Thoracic aorta (tissue), 2 donors: ENCODE measurements at places on chromosomes 12 and 14.

GRCh38 chr12:12273291-12273957 lies 6.6 kb upstream of the LRP6 start:
- DNase-seq: no peak

DNA sequence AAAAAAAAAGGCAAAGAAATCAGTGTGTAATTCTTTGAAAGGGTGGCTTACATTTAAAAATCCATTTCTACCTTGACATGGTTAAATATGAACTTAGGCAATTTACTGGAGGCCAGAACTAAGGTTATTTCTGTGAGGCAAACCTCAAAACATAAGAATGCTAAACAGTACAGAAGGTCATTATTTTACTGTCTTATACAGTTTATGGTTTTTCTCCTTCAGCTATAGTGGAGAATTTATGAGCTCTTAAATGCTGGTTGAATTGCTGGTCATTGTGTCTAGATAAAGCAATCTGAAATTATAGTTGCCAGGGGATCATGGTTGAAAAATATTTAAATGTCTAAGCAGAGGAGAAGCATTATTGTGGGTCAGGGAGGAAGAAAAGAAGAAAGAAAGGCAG lies 70.5 kb downstream of the TRIM9 start:
- no peak for DNase-seq

DNA sequence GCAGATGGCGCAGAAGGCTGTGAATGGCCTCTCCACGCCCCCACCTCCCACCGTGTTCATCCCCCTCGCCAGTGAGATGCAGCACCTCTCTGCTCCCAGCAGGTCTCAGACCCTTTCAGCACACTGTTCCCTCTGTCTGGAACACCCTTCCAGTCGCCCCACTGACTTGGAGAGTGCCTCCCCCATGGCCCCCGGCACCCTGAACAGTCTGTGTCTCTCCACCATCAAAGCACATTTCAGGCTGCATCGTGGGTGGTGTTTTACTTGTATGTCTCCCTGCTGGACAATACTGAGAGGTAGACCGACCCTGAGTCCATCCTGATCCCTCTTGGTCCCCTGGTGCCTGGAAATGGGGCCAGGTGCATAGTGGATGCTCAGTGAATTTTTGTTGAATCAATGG lies 34.9 kb downstream of the CACNA2D4 start:
- DNase-seq: no peak

GRCh38 chr12:100904270-100904669 lies 109.7 kb downstream of the ANO4 start:
- no peak for DNase-seq

DNA sequence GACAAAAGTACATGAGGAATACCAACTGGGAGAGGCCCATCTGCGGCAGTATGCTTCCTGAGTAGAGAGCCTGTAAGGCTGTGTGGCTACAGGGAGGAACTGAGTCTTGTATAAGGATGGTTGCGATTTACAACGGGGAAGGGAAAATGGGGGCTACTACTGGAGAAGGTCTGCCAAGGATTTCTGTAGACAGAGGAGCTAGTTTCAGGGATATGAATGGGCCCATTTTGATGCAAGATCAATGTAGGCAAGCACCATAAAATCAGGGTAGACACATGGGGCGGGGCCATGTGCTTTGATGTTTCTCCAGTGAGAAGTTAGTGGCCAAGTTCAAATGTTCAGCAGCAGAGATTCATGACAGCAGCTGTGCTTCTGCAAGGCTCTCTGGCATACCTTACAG lies 149.4 kb downstream of the GPR65 start:
- no peak for DNase-seq

- DNase-seq: no peak
Measured at GRCh38 chr14:100503251-100503650, 84.0 kb downstream of the BEGAIN start.

DNA sequence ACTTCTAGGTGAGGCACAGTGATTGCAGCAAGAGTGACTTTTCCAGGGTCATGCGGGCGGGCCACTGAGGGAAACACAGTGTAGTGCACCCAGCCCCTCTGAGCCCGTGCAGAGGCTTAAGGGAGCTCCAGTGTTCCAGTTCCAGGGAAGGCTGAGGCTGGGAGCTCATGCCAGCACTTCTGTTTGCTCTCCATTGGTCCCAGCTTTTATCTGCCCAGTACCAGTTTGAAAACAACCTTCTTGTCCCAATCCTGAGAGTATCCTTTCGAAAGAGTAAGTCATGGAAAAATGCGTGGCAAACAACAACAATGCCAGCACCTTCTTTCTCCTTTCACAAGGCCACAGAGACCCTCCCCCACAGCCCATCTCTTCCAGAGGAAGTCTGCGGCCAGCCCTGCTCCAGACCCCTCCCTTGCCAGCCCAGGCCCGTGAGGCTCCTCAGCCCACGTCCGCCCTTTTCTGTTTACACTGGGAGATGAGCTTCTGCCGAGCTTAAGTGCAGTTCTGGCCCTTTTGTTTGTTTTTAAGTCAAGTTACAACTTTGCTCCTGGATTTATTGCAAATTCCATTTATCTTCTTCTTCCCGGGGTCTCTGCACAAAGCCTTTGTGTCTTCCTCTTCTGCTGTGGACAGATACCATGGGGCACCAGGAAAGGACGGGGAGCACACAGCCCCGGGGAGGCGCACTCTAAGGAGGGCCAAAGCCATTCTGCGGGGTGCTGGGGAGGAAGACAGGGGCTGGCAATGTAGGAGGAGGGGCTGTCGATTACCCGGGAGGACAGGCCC lies 185.6 kb downstream of the ZFP36L1 start:
- DNase-seq: no peak

DNA sequence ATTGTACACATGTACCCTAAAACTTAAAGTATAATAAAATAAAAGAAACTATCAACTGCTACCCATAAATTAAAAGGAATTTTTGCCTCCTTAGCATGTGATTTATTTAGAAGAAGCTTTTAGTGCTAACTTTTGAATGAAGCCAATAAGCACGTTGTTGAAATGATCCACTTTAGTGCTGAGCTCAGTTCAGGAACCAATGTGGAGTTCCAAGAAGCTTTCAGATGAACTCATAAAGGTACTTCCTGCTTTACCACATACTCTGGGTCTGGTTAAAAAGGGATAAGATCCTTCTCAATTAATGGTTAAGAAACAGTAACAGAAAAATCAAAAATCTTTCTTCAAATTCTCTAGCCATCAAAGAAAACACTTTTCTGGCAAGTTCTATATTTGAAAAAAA lies 39.4 kb downstream of the TMTC1 start:
- DNase-seq: no peak

GRCh38 chr12:41619705-41620104 lies 431.6 kb downstream of the PDZRN4 start:
- no peak for DNase-seq

DNA sequence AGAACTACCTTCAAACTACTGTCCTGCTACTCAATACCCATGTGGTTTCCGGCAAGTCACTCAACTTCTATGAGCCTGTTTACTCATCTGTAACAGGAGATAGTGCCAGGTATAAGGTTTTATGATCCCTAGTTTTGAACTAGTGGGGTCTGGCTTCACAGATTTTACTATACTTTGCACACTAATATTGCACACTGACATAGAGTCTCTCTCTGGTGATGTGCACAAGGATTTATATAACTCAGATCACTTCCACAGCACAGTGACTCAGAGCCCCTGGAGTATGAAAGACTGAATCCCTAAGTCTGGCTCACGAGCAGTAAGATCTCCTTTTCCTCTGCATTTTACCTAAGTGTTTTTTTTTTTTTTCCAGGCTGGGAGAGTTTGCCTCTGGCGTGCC lies 69.7 kb upstream of the SLC38A2 start:
- no peak for DNase-seq

DNA sequence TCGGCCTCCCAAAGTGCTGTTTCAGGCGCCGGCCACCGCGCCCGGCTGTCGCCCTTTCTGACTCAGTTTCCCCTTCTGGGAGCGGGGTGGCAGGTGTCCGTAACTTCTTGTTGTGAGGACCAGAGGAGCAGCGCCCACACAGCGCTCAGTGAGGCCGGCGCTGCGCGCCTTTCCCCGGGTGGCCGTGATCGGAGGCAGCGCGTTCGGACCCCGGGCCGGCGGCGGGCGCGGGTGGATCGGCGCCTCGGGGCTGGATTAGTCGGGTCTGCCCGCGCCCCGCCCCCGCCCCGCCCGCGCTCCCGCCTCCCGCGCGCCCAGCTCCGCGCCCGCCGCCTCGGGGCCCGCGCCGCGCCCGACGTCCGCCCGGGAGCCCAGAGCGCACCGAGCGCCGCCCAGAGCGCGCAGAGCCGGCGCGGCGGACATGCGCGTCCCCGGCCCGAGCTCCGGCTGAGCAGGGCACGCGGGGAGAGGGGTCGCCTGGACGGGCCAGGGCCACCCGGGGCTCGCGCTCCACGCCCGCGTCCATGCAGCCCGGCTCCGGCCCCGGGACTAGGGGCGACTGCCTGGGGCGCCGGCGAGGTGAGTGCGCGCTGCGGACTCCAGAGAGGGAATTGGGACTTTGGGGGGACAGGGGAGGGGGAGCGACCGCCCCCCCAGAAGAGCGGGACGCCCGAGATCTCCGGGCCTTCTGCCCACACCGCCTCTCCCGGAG lies 50.6 kb downstream of the LRCOL1 start:
- no peak for DNase-seq

DNA sequence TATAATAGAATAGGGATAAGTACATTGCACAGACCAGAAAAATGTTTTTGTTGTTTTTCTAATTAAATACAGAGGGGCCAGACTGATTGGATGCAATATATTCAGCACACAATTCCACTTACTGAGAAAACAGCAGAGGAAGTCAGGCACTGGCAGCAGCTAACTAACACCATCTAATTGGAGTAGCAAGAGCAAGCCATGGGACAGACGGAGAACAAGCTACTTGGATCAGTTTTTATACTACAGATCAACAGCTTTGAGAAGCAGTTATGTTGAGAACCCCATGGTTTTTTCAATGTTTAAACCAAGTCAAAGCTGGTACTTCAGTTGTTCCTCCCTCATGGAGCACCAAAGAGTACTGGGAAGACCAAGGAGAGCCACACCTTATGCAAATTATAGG lies 1249.4 kb downstream of the LRFN5 start:
- DNase-seq: no peak

GRCh38 chr12:18483698-18484325 lies 222.5 kb downstream of the PIK3C2G start:
- DNase-seq: no peak

DNA sequence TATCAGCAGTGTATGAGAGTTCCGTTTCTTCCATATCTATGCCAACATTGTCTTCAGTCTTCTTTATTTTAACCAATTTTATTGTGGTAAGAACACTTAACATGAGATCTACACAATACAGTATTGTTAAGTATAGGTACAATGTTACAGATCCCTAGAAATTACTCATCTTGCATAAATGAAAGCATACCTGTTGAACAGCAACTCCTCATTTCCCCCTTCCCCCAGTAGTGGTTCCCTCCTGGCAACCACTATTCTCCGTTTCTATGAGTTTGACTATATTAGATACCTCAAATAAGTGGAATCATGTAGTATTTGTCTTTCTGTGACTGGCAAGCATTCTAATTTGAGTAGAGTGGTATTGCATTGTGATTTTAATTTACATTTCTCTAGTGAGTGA lies 150.5 kb downstream of the CRADD start:
- no peak for DNase-seq

GRCh38 chr12:42315108-42315507 lies 10.8 kb downstream of the ZCRB1 start:
- no peak for DNase-seq

DNA sequence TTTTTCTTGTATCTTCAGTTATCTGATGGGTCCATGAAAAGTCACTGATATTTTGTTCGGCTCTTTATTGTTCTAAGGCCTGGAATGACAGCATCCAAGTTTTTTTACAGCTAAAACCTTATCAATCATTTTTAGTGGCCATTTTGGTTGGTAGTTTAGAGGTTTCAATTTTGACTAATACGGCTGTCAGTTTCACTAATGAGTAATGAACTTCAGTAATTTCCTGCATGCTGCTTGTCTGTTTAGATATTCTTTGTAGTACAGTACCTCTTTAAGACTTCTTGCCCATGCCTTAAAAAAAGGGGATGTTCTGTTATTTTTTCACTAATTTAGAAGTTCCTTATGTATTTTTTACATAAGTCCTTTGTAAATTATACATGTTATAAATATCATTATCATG lies 176.7 kb downstream of the LRFN5 start:
- DNase-seq: no peak

DNA sequence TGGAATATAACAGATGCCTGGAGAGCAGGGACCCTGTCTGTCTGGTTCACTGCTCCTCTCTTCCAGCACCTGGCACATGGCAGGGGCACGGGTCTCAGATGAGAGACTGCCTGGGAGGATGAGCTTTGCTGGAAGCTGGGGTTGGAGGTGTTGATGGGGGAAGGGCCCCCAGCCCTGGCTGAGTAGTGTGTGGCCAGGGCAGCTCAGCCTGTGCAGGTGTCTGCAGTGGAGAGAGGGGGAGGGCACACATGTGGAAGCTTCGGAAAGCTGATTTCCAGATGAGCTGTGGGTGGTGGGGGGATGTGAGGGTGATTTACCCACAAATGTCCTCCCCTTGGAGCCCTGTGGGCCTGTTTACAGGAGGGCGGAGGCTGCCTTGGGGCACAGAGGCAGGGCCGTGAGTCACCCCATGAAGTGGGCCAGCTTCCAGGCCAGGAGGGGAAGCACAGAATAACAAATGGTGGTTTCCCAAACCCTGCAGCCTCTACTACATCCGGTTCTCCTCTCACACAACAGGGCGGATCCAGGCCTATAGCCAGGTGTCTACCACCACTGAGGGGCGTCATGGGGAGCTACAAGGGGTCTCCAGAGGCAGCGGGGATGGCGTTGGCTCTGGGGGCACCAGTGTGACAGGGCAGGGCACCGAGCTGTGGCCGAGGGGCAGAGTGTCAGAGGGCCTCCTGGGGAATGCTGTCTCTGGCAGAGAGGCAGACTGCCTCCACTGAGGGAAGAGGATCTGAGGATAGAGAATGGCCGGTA lies 11.0 kb downstream of the KRT7 start:
- peak; percentile 75 for DNase-seq

DNA sequence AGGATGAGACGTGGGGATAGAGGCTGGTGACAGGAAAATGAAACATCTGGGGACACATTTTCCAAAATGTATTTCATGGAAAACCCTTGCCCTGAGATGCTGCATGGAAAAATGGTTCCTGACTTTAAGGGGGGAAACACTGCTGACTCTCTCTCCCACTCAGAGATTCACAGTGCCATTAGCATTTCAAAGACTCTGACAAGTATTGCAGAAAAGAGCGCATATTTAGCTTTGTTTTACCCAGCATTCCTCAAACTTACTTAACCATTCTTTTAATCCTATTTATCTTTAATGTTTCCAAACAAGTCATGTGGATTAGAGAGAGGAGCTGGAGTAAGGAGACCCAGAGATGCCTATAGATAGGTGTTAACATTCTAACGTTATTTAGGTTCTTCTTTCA lies 141.8 kb upstream of the DYRK2 start:
- DNase-seq: no peak
